GM12864 (cell line): ENCODE measurements at places on chromosomes 5 and 9.

DNA sequence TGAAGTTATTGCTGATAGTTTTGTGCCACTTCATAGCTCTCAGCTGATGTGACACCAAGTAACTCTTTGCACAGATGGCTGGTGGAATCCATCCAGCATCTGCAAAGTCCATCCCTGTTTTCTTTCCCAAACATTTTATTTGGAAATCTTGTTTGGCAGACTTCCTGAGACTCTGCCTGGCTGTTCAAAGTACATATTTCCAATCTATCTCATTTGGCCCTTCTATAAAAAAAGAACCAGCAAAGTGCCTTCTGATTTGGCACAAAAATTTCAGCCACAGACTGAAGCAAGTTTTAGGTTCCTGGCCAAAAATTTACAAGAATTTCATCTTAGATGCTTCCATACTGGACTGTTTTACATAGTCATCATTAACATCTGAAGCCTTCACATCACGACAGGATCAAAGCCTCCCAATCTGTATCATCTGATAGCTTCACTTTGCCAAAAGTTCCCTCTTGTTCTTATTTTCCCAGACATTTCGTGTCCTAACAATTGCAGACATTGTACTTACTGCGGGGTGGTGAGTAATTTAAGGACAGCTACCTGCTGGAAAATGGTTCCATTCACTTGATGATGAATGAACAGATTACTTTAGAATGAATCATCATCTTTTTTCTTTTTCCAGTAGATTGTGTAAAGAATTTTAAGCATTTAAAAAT lies 377.3 kb downstream of the KIAA0825 start:
- DNase-seq: no peak

DNA sequence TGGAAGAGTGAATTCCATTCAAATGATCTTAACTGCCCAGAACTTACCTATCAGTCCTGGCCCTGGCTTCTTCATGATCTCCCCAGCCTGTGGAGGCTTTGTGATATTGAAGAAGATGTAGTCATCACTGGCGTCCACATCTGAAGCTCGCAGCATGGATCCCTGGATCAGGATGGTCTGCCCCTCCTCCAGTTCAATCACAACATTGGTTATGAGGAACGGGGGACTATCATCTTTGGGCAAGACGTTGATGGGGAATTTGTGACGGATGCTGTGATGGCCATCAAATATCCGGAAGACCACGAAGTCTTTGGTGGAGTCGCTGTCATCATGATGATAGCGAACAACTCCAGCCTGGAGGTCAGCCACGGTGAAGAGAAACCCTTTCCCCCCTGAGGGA lies 68.0 kb downstream of the FREM1 start:
- DNase-seq: no peak

- no peak for DNase-seq
These were observed 259.3 kb downstream of the TUSC1 start for GRCh38 chr9:25418974-25419373.

GRCh38 chr5:3954199-3954598 lies 358.6 kb downstream of the IRX1 start:
- DNase-seq: no peak

GRCh38 chr5:151660616-151661495 lies 25.9 kb downstream of the SPARC start:
- no peak for DNase-seq

DNA sequence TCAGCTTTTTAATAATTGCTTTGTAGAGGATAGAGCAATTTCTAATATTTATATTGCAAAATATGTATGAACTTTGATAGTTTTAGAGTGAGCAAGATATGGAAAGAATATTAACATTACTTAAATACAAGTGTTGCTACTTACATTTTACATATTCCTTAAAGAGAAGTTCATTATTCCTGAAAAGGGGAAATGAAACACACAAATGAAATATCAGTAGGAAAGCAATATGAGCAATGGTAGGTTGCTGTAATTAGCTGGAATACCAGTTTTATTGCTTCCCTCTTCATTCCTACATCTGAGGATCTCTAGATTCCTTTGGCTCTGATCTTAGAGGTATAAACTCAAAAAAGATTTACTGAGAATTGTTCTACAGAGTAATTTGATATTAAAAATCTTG lies 414.1 kb downstream of the FAM170A start:
- DNase-seq: no peak

DNA sequence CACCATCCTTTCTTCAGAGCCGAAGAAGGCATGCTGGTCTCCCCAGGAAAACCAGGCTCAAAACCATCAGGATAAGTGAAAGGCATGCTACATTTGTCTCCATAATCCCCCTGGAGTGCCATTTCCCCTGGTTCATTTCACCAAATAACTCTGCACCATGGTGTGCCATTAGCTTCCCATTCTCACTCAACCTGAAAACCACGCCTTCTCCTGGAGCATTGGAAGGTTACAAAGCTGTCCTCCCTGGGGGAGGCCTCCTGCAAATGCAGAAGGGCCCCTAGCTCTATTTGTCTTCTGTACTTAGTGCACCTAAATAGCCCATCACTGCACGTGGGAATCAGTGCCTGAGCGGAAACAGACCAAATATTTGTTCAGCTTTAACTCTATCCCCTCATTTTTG lies 90.2 kb upstream of the ICE1 start:
- no peak for DNase-seq

GRCh38 chr5:178582291-178582690 lies 7.9 kb downstream of the COL23A1 start:
- DNase-seq: no peak

GRCh38 chr9:79757881-79758669 lies 186.3 kb downstream of the TLE4 start:
- DNase-seq: no peak

DNA sequence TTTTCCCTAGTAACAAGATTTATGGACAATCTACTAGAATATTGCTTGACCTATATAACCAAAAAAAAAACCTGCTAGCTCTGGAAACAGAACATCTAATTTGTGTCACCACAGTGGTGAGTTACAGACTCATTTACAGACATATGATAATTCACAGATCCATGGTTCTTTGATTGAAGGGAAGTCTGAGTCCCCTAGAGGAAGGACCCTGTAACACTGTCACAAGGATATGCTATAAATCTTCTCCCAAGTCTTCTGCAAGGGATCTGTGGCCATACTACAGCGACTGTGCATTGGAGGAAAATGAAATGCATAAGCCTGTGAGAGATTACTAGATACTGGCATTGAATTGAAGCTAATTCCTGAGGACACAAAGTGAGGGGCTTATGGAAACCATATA lies 630.6 kb upstream of the SGCD start:
- no peak for DNase-seq

DNA sequence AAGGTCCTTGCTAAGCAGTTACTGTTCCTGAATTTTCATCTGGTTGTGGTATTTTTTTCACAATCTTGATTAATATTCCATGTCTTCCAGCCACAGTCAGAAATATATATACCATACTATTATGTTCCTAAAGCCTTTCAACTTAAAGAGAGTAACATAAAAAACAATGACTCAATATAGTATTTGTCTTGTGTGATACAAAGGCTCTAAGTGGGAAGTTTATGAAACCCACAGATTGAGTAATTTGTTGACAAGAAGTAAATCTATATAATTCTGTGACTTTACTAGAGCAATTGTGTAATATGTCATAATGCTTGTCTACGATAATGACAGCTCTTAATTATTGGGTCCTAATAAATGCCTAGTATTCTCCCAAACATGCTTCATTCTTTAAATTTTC lies 509.4 kb downstream of the ISL1 start:
- no peak for DNase-seq

DNA sequence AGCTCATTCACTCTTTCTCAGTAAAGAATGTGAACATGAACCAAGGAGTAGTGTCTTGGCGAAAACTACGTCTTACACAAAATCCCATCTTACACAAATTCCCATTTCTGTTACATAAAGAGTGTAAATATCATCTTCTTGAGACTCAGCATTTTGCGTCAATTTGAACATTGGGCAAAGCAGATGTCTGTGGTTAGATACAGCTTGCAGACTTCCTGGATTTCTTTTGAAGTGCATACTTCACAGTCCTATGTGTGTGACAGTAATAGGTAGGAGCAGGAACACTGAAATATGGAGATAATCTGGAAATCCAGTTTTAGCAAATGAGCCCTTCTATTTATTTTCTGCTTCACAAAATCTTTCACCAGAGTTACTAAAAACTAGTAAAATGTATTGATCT lies 58.8 kb downstream of the C6 start:
- DNase-seq: no peak

- DNase-seq: no peak
These were observed 55.9 kb upstream of the ERCC6L2 start for GRCh38 chr9:95819636-95820035.

- no peak for DNase-seq
These were observed 84.6 kb downstream of the NDUFAF2 start for GRCh38 chr5:61029456-61030162.

- no peak for DNase-seq
These were observed 285.0 kb upstream of the PTGER4 start for GRCh38 chr5:40394698-40395097.

- no peak for DNase-seq
These were observed 27.6 kb upstream of the CDKN2AIPNL start for GRCh38 chr5:134439210-134439654.

GRCh38 chr5:149654231-149654630 lies 72.9 kb downstream of the ARHGEF37 start:
- DNase-seq: no peak

GRCh38 chr5:14628346-14628745 lies 36.2 kb upstream of the OTULIN start:
- DNase-seq: peak; percentile 4

GRCh38 chr5:36393656-36394428 lies 92.1 kb upstream of the RANBP3L start:
- no peak for DNase-seq

- DNase-seq: no peak
These were observed 15.4 kb upstream of the ASS1 start for GRCh38 chr9:130429381-130429780.

DNA sequence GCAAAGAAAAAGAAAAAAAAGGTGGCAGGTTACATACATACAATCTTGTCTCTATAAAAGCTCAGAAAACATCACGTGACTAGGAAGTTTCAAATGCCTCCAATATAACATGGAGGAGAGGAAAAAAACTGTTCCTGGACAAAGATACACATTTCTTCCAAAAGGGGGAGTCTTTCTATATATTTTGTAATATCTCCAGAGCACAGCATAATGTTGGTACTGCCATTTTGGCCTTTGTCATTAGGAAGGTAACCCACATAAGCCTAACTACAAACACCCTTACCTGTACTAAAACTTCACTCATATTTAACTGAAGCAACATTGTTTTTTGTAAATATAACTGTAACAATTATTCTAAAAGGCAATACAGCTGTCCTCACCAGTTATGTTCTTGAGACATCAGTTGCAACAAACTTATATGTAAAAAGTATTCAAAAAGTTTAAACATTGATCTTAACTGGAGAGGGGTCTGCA lies 1.2 kb upstream of the BTF3 start:
- no peak for DNase-seq

- DNase-seq: no peak
These were observed 193.6 kb downstream of the MTRR start for GRCh38 chr5:8062521-8062920.

DNA sequence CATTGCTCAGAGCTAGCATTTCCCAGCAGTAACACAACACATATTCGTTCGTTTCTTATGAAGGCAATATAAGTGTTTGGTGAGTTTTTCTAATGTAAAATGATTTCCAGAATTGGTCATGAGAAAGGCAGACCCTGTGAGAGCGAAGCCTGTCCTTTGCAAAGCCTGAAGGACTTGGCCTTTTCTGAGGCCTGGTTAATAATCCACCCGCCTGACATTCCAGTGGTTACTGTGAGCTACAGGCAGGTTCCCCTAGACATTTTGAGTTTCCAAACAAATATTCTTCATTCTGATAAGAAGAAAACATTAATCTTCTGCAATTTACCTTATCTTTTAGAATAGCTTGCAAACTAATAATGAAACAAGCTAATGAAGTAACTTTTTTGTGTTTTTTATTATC lies 38.0 kb downstream of the ADAMTS16 start:
- DNase-seq: no peak

- DNase-seq: no peak
These were observed 28.5 kb downstream of the GLRA1 start for GRCh38 chr5:151896031-151896691.

DNA sequence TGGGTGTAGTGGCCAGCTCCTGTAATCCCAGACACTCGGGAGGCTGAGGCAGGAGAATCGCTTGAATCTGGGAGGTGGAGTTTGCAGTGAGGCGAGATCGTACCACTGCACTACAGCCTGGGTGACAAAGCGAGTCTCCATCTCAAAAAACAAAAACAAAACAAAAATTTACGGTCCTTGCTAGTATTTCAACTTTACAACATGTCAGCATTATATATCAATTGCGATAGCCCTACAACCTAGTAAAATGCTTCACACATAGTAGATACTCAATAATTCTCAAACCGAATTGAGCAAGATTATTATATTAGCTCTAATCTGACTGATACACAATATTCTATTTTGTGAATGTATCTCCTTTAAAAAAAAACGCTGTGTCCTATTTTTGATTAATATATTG lies 1411.0 kb upstream of the WWC1 start:
- no peak for DNase-seq

GRCh38 chr5:119406551-119407110 lies 45.7 kb upstream of the HSD17B4 start:
- DNase-seq: no peak

DNA sequence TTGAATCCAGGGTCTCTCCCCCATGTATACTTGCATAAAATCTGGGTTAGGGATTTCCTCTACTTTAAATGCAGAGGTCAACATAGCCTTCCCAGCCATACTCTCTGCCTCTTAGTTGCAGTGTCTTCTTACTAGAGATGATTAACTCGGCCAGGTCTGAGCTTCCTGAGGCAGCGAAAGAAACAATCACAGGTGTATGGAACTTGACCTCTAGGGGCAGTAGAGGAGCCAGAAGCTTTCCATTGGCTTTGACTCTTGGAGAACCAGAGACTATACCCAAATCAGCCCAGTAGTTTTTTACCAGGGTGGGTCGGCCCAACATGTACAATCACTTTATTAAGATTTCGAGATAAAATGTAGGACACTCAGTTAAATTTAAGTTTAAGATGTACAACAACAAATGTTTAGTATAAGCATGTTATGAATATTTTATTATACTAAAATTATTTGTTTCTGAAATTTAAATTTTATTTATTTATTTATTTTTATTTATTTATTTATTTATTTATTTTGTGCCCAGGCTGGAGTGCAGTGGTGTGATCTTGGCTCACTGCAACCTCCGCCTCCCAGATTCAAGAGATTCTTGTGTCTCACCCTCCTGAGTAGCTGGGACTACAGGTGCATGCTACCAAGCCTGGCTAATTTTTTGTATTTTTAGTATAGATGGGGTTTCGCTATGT lies 48.0 kb upstream of the DMRT3 start:
- DNase-seq: peak; percentile 7
